ENCODE measurements at places on chromosomes 16 and 17. TPM values are rescaled to one million over a fixed set of nuclear protein-coding genes. Genes with fewer than 3 reads are reported as not detected.

RAB37 gene
- total RNA-seq: not detected

WNK4 gene
- 0.32 TPM for total RNA-seq

CD300A gene
- total RNA-seq: not detected

PRSS33 gene
- total RNA-seq: not detected

PLA2G10 gene
- not detected for total RNA-seq

PRAC1 gene
- total RNA-seq: not detected

DNA sequence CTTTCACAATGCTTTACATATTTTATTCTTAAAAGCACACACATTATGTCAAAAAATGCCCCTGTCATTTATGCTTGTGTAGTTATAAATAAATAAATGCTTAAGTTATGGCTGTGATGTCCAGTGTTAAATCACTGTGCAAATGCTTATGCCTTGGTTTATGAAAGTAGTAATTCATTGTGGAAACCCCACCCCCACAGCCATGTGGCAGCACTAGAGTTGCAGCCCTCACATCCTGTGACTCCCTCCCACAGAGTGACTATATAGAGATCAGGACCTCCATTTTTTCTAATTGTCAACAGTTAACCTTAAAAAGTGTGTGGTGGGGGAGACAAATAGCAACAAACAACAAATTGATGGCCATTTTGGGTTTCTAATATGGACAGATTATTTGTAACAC lies 2.4 kb downstream of the SKAP1 start:
- H3K4me1 ChIP-seq: no peaks in the 10 kb centered on the region
- H3K27me3 ChIP-seq: peaks cover 61% of the 10 kb centered on the region
- no peak for DNase-seq
- H3K4me3 ChIP-seq: no peak overlapping the region
- peaks cover 4% of the 10 kb centered on the region for H3K36me3 ChIP-seq

DNA sequence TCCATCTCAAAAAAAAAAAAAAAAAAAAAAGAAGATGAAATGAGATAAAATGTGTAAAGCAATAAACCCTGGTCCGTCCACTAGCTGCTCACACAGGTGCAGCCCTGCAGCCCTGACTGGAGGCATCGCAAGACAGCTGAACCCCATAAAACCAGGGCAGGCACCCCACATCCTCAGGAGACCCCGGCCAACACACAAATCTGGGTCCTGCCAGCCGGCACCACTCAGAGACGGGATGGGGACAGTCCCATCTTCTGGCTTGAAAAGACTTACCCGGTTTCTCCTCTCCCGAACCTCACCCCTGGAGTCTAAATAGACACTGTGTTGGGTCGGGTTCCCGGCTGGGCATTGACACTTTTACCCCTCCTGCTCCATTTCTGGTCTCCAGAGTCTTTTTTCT lies 52.7 kb upstream of the TNRC6C start:
- H3K27ac ChIP-seq: no peak overlapping the region
- peak; percentile 43 for DNase-seq
- no peaks in the 10 kb centered on the region for H3K4me1 ChIP-seq
- no peak overlapping the region for H3K4me3 ChIP-seq
- no peaks in the 10 kb centered on the region for H3K36me3 ChIP-seq
- H3K27me3 ChIP-seq: peaks cover 69% of the 10 kb centered on the region

DNA sequence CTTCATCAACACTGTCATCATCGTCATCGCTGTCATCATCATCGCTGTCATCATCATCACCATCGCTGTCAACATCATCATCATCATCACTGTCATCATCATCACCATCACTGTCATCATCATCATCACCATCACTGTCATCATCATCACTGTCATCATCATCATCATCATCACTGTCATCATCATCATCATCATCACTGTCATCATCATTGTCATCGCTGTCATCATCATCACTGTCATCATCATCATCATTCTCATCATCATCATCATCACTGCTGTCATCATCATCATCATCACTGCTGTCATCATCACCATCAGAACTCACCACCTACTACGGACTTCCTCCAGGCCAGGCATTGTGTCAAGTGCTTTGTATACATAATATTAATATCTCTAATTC lies 160.6 kb downstream of the AIPL1 start:
- H3K36me3 ChIP-seq: no peaks in the 10 kb centered on the region
- H3K27me3 ChIP-seq: peaks cover 12% of the 10 kb centered on the region

DNA sequence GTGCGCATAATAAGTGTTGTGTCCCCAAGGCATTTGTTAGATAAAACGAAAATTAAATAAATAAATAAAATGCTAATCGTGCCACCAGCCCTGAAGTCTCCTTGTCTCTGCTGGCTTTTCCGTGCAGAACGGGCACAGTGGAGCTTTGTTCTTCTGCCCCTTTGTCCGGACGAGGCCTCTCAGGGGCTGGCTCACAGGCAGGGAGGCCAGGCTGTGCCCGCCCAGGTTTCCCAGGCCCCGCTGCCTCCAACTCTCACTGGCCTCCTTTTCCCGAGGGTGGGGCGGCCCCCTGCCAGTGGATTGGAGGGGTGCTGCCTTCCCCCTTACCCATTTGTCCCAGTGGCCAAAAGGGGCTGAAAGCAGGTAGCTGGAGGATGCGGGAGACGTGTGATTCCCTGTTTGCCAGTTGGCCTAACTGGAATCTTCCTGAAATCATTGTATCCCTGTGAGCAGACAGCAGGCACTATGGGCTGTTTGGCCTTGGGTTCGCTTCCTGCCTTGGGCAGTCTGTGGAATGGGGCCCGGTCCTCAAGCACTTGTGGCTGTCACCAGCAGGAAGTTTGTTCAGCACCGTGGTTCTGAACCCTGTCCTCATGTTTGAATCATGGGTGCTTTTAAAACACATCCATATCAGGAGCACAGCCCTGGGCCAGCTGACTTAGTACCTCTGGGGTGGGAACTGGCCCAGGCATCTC lies 64.4 kb downstream of the KSR1 start:
- H3K4me3 ChIP-seq: no peak overlapping the region
- H3K27me3 ChIP-seq: no peaks in the 10 kb centered on the region
- H3K36me3 ChIP-seq: no peaks in the 10 kb centered on the region
- peaks cover 40% of the 10 kb centered on the region for H3K4me1 ChIP-seq
- DNase-seq: no peak

DNA sequence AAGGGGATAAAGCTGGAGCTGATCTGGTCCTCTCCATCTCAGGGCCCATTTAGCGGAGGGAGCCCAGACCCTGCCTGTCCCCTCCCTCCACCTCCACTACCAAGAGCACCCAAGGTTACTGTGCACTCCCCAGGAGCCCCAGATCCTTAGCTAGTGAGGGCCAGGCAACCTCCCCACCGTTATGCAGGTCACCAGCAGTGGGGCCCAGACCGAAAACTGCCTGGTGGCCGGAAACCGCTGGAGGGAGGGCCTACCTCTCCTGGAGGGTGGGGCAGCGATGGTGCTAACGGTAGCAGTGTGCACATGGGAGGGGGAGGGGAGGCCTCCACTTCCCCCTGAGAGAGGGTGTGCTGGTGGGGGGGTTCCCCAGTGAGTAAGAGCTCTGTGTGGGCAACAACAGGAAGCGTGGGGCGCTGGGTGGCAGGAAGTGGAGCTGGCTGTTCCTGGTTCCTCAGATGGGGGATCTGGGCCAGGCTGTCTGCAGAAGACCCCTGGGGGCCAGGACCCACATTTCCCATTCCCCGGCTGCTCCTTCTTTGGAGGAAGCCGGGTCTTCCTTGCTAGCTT lies 4.4 kb downstream of the FMNL1 start:
- DNase-seq: no peak
- no peaks in the 10 kb centered on the region for H3K36me3 ChIP-seq
- no peak overlapping the region for H3K4me3 ChIP-seq
- H3K27me3 ChIP-seq: peaks cover 5% of the 10 kb centered on the region

DNA sequence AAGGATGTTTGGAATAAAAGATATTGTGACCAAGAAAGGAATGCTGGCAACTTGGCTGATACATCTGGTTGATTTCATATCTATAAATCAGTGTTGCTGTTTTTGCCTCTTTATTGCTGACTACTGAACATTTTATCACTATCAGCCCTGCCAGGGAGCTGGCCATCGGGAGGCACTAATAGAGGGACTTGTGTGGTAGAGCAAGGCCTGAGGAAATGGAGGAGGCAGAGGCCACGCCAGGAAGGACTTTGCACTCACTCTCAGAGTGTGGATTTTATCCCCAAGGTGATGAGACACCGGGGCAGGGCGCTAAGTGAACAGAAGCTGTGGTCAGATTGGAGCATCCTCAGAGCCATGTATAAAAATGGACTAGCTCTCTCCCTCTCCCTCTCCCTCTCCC lies 9.3 kb upstream of the CYB561 start:
- peaks cover under 1% of the 10 kb centered on the region for H3K4me1 ChIP-seq
- no peak for DNase-seq
- H3K4me3 ChIP-seq: no peak overlapping the region
- no peak overlapping the region for H3K27ac ChIP-seq

DNA sequence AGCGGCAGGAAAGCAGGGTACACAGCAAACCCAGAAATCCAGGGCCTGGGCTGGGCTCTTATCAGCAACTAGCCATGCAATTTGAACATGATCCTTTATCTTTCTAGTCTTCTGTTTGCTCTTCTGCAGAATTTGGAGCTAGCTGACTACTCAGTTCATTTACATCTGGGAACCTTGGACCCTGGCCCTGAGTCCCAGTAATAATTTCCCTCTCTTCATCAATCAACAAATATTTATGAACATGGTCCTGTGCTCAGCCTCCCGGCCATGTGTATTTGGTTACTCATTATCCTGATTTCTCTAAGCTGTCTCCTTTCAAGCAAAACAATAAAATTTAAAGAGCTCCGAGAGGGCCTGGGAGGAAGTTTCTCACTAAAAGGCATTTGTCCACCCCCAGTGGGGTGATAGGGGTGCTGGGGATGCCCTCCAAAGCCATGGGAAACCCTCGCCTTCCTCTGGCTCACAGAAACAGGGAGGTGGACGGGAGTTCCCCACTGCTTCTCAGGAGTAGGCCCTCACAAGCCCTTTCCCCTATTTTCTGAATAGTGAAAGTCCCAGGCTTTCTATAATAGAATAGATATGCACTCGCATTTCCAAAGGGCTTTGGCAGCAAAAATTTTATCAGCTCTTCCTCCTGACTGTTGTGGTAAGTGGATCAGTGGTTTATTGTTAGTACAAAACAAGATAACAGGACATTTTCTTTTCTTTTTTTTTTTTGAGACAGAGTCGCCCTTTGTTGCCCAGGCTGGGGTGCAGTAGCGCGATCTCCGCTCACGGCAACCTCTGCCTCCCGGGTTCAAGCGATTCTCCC lies 6.9 kb upstream of the WDR59 start:
- H3K4me3 ChIP-seq: no peak overlapping the region
- H3K27me3 ChIP-seq: peaks cover 4% of the 10 kb centered on the region
- H3K36me3 ChIP-seq: no peaks in the 10 kb centered on the region
- no peak overlapping the region for H3K27ac ChIP-seq

DNA sequence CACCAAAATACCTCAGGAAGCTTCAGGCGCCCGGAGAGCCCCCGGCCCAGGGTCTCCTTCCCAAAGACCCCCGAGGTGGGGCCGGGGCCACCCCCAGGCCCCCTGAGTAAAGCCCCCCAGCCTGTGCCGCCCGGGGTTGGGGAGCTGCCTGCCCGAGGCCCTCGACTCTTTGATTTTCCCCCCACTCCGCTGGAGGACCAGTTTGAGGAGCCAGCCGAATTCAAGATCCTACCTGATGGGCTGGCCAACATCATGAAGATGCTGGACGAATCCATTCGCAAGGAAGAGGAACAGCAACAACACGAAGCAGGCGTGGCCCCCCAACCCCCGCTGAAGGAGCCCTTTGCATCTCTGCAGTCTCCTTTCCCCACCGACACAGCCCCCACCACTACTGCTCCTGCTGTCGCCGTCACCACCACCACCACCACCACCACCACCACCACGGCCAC lies 6.7 kb upstream of the TMEM88 start:
- DNase-seq: no peak
- peaks cover 16% of the 10 kb centered on the region for H3K36me3 ChIP-seq
- no peak overlapping the region for H3K27ac ChIP-seq
- H3K4me1 ChIP-seq: peaks cover 13% of the 10 kb centered on the region
- no peaks in the 10 kb centered on the region for H3K27me3 ChIP-seq

DNA sequence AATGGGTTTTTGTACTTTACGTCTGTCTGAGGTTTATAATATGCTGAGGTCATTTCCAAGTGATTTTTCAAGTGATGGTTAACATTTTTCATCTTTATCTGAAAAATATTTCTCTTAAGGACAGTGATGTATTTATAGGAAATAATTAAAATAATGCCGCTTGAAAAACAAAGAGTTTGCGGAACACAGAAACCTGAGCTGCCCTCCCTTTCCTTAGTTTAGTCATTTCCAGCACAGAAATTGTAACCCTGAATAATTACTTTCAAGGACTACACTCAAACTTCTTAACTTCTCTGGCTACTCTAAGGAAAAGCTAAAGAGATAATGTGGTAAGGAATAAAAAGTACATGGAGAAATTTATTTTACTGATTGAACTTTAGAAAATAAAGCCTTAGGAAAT lies 54.6 kb downstream of the MRTFB start:
- no peak overlapping the region for H3K27ac ChIP-seq
- peaks cover 17% of the 10 kb centered on the region for H3K4me1 ChIP-seq
- H3K4me3 ChIP-seq: no peak overlapping the region
- no peaks in the 10 kb centered on the region for H3K27me3 ChIP-seq
- DNase-seq: no peak

DNA sequence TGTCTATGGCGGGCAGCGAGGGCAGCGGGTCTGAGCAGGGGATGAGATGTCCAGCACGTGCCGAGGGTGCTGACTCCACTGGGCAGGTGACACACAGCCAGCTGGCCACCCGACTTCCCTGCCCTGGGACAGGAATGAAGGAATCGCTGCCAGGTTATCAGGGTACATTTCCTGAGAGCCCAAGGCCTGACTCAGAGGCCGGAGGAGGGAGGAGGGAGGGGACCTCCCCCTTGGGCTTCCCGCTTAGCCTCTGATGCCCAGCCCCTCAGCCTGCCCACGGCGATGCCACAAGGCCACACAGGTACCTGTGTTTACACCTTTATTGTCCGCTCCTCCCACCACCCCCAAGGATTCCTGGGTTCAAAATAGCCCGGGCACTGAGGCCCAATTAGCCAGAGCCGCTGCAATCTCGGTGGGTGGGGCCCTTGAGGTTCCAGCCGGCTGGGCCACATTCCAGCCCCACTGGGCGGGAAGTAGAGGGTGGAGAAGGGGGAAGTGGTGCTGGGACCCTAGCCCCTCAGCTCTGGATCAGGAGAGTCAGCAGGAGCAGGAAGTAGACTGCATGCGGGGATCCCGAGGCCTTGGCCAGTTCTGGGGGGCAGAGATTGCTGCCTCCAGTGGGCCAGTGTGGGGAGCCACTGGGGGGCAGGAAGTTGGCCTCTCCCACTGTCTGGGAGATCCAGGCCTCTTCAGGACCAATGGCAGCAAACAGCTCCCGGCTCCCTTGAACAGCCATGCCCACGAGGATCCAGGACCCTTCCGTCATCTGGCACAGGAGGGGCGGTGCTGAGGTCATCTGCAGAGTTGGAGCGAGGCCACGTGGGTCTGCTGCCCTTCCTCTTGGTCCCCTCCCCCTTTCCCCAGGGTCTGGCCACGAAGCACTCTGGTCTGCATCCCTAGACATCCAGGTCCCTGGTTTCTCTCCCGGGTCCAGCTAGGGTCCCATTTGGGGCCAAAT lies 3.4 kb upstream of the PRSS8 start:
- H3K4me1 ChIP-seq: peaks cover 26% of the 10 kb centered on the region
- no peaks in the 10 kb centered on the region for H3K36me3 ChIP-seq
- no peak overlapping the region for H3K27ac ChIP-seq
- no peak for DNase-seq
- H3K4me3 ChIP-seq: no peak overlapping the region
- no peaks in the 10 kb centered on the region for H3K27me3 ChIP-seq

- peaks cover 9% of the 10 kb centered on the region for H3K4me1 ChIP-seq
- no peak for DNase-seq
- H3K4me3 ChIP-seq: no peak overlapping the region
- no peaks in the 10 kb centered on the region for H3K36me3 ChIP-seq
Observed at GRCh38 chr17:35293151-35293847, 50.4 kb downstream of the SLFN5 start.

- no peak overlapping the region for H3K27ac ChIP-seq
- no peaks in the 10 kb centered on the region for H3K36me3 ChIP-seq
Observed at GRCh38 chr17:15382914-15383313, 41.5 kb upstream of the TEKT3 start.
